ENCODE measurements at places on chromosomes 11 and 22. TPM values are rescaled to one million over a fixed set of nuclear protein-coding genes. Genes with fewer than 3 reads are reported as not detected.

NRXN2 gene
- total RNA-seq, result 90.1 TPM

RAB3IL1 gene
- 20.3 TPM for total RNA-seq

SAMM50 gene
- total RNA-seq, result 41.5 TPM

SLC17A6 gene
- not detected for total RNA-seq

CENPM gene
- 1.8 TPM for total RNA-seq

DNAL4 gene
- total RNA-seq, result 17.0 TPM
